ENCODE measurements at places on chromosomes 4 and X. TPM values are rescaled to one million over a fixed set of nuclear protein-coding genes. Genes with fewer than 3 reads are reported as not detected.

DNA sequence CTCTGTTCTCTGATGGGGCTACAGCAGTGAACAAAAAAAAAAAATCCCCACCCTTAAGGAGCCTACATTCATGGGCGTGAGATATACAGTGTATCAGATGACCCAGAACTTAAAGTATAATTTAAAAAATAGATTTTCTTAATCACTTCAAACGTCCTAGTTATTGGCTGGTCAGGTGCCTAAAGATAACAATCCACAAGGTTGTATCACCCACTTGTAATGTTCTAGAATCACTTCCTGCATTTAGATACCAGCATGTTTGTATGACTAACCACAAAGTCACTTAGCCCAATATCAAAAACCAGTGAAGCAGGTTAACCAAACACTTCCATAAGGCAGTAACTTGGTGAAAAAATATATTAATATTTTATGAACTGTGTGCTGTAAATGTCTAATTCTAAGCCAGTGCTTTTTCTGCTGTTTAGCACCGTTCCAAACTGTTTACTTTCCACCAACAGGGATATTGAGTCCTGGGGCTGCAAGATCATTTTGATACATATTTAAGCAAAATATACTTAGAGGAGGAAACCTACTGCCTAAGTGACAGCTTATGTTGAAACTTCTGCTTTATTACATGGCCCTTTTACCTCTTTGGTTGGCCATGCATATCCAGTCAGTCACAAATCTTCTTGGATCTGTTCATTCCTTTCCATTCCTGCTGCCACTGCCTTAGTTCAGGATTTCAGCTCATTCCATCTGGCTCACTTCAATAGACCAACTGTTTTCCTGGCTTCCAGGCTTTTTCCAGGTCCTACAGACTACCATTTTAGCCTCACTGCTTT lies 43.3 kb downstream of the CD40LG start:
- DNase-seq, result no peak

DNA sequence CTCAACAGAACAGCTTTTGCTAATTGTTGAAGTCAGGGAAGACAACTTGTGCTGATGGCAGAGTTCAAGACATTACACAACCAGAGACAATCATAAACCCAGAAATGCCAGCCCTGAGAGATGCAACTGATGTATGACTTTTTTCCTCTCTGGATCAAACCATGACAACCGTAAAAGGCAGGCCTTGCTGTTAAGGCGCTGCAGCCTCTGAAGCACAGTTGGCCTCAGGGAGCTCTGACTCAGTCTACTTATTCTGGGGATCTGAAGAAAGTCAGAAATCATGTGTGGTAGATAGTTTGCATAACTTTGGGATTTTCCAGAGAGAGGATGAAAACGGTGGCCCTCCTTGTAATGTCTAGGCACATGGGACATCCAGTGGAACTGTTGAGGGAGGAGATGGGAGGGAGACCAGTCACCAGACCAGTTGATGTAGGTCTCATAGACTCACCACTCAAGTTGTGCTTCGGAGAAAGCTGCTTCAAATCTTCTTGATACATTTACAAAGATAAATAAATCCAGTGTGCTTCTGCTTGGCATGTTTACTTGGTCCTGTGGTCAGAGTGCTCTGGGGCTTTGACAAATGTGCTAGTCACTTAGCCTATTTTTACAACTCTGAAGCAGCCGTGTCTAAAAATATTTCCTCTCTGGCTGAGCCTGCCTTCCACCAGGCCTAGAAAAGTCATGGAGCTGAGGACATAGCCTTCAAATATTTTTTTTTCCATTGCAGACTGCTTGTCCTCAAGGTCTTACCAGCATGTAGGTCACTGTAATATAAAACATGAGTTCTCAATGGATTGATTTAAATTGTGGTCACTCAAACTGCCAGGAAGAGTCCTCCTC lies 7.5 kb downstream of the HADH start:
- peak; percentile 20 for DNase-seq

- DNase-seq, result no peak
Measured at GRCh38 chr4:73648478-73648877, 28.2 kb upstream of the RASSF6 start.

DNA sequence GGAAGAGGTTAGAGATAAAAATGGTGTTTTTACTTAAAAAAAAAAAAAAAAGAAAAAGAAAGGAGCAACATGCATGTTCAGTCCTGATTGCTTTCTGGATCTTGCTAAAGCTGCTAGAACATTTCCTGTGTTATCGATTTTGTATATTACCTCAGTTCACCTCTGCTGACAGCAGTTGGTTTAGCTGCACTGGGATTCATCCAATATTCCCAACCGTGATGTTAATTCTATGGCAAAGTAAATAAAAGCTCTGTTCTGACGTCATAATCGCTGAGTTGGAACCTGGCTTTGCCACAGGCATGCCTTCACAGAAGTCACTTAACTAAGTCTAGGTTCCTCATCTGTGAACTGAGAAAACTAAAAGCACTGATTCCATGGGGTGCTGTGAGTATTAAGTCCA lies 90.7 kb upstream of the SORBS2 start:
- no peak for DNase-seq

- no peak for DNase-seq
Measured at GRCh38 chrX:39897741-39898097, 200.0 kb downstream of the BCOR start.

- no peak for DNase-seq
Measured at GRCh38 chrX:21438792-21439191, 64.6 kb downstream of the CNKSR2 start.

DNA sequence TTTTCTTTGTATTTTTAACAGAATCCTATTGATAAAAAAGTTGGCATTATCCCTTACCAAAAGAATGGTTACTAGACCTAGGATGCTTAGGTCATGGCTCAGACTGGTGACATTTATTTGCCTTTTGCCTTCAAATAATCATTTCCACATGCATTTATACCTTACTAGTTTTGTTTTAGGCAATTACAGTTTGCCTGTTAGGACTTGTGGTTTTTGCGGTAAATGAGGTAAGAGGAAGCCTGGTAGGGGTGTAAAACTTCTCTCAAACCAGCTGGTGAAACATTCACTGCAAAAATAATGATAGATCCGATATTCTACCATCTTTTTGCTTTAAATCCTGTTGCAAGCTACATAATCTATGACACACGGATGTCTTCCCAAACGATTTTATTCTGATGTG lies 12.1 kb downstream of the LAMP2 start:
- no peak for DNase-seq

DNA sequence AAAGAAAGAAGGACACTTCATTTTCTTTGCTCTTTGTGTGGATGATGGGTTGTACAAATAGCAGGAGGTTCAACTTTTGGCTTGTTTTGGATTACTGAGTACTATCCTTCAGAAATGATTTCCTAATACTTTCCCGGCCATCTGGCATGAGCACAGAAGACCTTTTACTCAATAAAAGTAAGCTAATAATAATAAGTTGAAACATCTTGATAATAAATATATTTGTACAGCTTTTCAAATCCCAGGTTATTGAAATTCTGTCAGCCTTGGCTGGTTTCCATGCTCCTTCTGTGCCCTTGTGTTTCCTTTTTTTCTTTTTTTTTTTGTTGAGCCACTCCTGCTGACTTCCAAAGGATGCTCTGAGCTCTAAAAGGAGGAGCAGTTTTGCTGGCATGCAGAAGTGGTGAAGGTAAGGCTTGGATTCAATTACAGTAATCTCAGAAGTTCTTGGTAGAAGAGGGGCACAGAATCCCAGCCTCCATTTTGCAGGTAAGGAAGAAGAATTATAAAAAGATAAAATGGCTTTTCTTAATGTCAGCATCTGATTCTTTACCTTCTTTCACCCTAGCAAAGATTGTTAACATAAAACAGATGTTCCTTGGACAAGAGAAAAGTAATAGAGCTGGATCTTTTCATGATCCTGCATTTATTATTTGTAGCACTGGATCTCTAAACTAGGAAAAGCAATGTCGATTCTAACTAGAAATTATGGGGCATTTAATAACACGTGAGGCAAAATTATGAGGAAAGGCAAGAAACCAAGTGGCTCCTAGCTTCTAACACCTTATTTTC lies 31.9 kb downstream of the REPS2 start:
- DNase-seq, result peak; percentile 54

DNA sequence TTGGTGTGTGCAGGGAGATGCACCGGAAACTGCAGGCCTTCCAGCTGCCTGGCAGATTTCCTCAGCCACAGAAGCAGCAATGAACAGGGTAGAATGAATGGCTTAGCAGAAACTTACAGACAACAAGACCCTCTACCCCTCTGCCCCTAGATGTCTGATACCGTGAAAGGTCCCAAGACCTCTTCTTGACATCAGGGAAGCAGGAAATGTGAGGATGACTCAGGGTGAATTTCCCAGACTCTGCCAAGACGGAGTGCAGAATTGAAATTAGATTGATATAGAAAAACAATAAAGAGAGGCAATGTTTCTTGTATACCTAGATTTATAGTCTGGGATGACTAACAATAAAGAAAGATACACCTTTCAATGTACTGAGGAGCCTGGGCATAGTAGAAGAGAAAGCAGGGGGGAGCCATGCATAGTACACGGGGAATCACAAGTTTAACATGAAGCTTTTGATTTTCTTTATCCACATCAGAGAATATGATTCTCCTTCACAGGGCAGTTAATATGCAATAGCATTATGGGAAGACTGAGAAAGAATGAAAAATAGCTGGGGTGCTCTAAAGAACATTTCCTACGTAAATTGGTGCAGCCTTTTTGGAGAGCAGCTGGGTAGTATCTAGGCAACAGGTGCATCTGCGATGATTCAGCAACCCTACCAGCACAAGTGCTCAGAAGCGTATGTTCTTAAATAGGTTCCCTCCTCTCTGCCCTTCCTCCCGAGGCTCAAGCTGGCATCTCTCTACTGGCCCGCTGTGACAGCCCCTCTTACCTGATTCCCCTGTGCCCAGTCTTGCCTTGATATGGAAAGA lies 18.3 kb upstream of the CXCR3 start:
- DNase-seq, result peak; percentile 33

DNA sequence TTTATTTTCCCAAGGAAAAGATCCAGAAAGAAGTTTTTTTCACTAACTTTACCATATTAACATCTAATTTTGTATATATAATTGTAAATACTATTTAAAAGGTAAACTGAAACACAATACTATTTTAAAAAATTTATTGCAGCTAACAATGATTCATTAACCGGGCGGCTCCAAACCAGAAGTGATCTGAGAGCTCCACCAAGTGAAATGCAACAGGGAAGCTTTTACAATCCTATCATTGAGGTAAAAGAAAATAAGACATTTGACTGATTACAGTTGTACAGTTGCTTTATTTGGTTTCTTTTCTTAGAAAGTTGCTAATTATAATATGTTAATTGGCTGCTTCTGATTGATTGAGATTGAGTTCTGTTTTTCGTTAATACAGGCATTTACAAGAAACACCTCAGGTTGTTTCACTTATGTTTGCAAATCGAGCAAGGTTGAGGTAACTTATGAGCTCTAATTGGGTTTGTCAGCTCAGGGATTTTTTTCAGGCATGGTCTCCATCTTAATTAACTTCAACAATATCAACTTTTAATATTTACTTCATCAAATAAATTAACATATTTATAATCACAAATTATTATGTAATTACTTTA lies 220.2 kb upstream of the UGT8 start:
- DNase-seq, result peak; percentile 75

- DNase-seq, result no peak
Measured at GRCh38 chrX:151393514-151393913, 3.5 kb upstream of the VMA21 start.

DNA sequence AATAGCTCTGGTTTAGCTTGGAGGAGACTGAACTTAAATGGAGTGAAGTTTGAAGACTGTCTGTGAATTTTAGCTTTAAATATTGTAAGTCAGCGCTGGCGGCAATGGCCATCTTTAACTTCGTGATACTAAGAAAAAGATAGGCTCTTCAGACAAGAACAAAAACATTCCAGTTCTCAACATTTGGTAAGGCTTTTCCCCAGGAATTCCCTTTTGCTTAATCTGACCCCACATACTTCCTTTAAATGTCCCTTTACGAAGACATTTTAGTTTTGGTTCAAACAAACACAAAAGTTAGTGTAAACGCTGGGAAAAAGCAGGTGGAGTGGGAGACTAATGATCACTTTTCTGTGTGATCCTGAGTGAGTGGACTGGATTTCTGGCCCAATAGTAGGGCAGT lies 106.2 kb downstream of the MAML3 start:
- DNase-seq, result no peak

- DNase-seq, result peak; percentile 3
Measured at GRCh38 chrX:70289168-70289792, 447 bp downstream of the PDZD11 start.

DNA sequence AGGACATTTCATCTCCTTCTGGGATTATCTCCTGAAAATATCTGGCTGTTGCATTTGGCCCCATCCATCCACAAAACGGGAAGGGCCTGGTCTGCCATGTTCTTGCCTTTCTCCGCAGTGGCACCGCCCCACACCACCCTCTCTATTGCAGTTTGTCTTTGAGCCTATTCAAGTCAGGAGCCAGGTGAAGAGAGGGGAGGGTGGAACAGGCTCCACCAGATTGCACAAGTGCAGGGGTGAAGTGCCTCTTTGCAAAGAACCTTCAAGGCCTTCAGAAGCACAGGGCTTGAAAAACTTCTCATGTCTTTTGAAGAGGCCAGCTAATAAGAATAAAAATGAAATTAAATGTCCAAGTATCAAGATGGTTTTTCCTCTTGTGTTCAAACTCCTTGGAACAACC lies 28.7 kb downstream of the RS1 start:
- DNase-seq, result no peak

DNA sequence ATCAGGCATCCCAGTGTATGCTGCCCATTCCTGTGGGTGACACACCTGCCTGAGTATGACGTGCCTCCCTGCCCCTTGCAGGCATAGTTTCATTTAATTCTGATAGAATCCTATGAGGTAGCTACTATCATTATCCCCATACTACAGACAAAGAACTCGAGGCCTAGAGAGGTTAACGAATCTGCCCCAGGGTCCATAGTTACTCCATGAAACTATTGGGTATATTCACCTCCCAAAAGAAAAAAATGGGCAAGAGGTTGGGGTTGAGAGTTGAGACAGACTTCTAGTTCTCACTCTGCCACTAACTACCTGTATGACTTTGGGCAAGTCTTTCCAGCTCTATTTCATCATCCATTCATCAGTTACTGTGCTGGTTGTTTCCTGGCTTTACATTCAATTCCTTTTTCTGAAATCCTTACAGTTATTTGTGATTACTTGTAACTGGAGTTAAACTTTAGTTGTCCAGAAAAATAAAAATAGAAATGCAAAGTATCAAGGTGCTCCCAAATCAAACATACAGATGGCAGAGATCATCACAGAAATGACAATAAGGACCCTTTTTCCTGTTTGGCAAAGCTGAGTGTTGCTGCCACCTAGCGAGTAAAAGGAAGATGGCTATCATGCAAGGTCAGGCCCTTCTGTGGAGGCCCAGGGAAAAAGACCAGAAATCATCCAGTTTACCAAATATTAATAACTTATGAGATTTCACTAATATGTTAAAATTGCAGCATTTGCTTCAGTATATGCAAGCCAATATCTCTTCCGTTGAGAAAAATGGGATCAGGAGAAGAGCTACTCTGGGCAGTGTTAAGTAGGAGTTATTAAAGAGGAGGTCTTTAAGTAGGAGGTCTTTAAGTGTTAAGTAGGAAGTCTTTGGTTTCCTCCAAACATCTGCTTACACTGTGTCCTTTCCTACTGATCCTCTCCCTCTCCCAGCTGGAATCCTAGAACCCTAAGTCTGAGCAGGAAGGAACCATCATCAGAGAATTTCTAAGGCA lies 17.1 kb upstream of the MAP7D3 start:
- peak; percentile 56 for DNase-seq

- DNase-seq, result no peak
Measured at GRCh38 chr4:129143359-129143758, 47.4 kb downstream of the C4orf33 start.

Gene PGK1
- total RNA-seq, result 205 TPM

Gene TMPRSS11F
- not detected for total RNA-seq

Gene MAGEA2
- total RNA-seq, result not detected

Gene EVC2
- total RNA-seq, result 3.6 TPM

Gene BANK1
- total RNA-seq, result not detected

Gene NUDT11
- 3.1 TPM for total RNA-seq

Gene SLC16A2
- 13.5 TPM for total RNA-seq
